ENCODE measurements at places on chromosomes 5 and 9. TPM values are rescaled to one million over a fixed set of nuclear protein-coding genes. Genes with fewer than 3 reads are reported as not detected.

The SOX30 gene
- total RNA-seq, result 0.17 TPM

The ADAMTS12 gene
- total RNA-seq, result 6.3 TPM

The GRXCR2 gene
- not detected for total RNA-seq

The FAT2 gene
- 0.17 TPM for total RNA-seq

The HK3 gene
- total RNA-seq, result 0.17 TPM

The LIX1 gene
- total RNA-seq, result 0.17 TPM

The MINAR2 gene
- total RNA-seq, result not detected

The DBH gene
- total RNA-seq, result not detected

The PCDHB3 gene
- total RNA-seq, result 2.9 TPM

The ODF2 gene
- total RNA-seq, result 21.7 TPM

The ZNF300 gene
- 11.7 TPM for total RNA-seq

The OBP2B gene
- not detected for total RNA-seq

The KCNV2 gene
- not detected for total RNA-seq

The NUTM2F gene
- not detected for total RNA-seq

The IL4 gene
- not detected for total RNA-seq

The TYRP1 gene
- total RNA-seq, result 0.52 TPM

The TMEM232 gene
- total RNA-seq, result 2.3 TPM

The CLIC3 gene
- total RNA-seq, result 1.9 TPM

The MEGF10 gene
- not detected for total RNA-seq

The RNF208 gene
- not detected for total RNA-seq

The ALDH7A1 gene
- total RNA-seq, result 29.7 TPM

The SLC34A1 gene
- not detected for total RNA-seq

The COL15A1 gene
- total RNA-seq, result 0.05 TPM

The SLCO4C1 gene
- total RNA-seq, result 12.0 TPM

The C5orf52 gene
- total RNA-seq, result not detected

The SLC36A2 gene
- total RNA-seq, result not detected

The SMC2 gene
- 15.6 TPM for total RNA-seq

The LCN10 gene
- not detected for total RNA-seq

The SLC6A19 gene
- total RNA-seq, result not detected

Data from renal cortical epithelial cell (primary cell).